ENCODE measurements at places on chromosomes 6 and 20.

DNA sequence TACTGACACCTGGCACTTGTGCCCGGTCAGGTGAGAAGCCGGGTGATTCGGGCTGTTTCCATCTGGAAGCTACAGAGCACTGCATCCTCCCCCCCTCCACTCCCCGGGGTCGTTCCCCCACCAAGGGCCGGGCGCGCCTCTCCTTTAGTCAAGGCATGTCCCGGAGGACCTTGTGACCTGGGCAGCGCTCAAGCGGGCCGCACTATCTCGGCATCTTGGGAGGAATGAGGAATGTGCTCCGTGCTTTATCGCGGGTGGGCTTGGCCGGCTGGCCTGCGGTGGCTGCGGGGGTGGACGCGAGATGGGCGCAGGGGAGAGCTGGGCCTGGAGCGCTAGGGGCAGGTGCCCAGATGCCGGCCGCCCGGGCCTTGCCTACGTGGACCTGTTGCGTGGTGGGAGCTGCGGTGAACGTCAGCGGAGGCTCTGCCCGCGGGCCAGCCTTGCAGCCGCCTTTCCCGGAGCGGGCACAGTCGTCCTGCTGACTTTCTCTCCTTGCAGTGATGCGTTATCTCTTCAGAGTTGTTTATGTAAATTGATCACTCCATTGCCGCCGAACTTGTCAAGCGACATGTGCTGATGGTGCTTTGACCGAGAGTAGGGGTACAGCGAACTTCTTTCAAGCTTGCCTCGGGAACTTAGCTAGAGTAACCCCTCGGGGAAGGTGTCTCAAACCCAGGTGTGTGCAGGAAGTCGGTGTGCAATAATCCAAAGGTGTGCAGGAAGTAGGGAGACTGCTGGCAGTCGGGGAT, 1.1 kb downstream of the LRRC1 start:
- no peak for DNase-seq

DNA sequence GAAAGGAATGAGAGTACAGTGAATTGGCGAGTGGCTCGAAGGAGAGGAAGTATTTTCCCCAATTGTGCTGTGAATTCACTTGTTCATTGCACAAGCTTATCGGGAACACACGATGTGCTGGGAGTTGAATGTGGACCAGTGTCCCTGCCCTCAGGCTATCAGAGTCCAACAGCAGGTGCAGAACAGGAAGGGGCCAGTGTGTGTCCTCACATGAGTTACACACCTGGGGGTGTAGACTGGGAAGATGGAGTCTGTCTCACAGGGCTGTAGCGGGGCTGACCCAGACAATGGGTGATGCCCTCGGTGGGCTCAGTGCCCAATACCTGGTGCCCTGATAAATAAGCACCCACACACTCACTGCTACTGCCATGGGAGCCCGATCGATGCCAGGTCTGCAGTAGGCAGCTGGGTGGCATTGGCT, 14.4 kb downstream of the DUSP22 start:
- no peak for DNase-seq

- DNase-seq: no peak
Measured at GRCh38 chr6:146620655-146621054, 21.9 kb downstream of the ADGB start.

GRCh38 chr6:56851074-56851473, 103.8 kb upstream of the BEND6 start:
- no peak for DNase-seq

DNA sequence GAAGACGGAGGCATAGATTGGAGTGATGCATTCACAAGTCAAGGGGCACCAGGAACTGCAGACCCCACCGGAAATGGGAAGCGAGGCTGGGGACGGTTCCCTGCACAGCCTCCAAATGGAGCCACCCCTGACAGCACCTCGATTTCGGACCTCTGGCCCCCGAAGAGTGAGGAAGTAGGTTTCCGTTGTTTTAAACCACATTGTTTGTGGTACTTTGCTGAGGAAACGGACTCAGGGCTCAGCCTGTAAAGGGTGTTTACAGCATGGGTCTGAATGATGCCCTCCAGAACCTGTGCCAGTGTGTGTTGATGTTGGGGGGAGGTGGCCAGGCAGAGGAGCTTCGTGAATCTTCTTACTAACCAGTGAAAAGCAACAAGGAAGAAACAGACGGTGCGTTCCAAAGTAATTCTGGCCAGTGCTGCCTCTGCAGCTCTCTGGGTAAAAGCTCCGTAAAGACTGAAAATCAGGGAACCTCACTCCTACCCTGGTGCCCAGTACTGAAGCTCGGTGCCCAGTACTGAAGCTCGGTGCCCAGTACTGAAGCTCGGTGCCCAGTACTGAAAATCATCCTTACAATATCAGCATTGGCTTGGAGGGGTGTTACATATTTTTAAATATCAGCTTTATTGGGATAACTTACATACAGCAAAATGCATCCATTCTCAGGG, 30.1 kb upstream of the CCR6 start:
- DNase-seq: no peak

GRCh38 chr6:29941016-29941415, 1.3 kb upstream of the HLA-A start:
- DNase-seq: no peak

DNA sequence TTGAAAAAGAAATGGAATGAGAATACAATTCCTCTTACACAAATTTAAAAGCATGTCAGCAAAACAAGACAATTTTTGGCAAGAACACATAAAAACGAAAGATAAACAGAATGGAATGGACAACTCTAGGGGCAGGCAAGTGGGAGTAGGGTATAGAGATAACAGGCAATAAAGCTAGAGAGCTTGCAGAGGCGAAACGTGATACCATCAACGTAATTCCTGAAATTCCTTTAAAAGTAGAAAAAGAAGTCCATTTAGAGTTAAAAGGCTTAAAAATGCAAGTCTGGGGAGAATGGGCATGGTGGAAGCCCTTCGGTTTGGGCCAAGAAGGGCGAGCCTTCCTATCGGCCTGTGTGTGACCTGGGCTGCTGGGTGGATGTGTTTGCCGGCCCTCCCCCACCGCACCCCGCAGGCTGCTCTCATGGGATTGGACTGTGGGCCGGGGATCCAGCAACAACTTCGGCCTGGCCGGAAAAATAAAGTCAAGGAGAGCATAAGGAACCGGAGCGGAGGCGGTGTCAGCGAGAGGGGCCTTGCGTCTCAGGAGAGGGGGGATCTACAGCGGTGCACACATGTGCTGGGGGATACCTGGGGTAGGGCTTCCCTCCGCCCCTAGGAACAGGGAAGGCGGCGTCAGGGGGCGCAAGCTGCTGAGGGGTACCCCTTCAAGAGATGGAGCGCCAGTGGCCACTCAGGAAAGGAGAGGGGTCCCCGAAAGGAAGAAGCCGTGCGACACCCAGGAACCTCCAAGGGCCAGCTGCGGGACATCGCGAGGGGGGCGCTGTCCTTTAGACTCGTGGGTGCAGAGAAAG, 4.1 kb downstream of the TMEM239 start:
- DNase-seq: no peak
